ENCODE measurements at places on chromosomes 2 and 18. TPM values are rescaled to one million over a fixed set of nuclear protein-coding genes. Genes with fewer than 3 reads are reported as not detected.

The ESPNL gene
- not detected for total RNA-seq

The LCT gene
- 0.10 TPM for total RNA-seq

The PDE1A gene
- total RNA-seq, result not detected

The SERPINB12 gene
- total RNA-seq, result not detected

The COL5A2 gene
- total RNA-seq, result 0.18 TPM

The TOGARAM2 gene
- 4.2 TPM for total RNA-seq

The ZNF521 gene
- not detected for total RNA-seq

The MEX3C gene
- total RNA-seq, result 71.1 TPM

- H3K36me3 ChIP-seq, result peaks cover 26% of the 10 kb centered on the region
- peak overlapping the region; percentile 100 for H3K27ac ChIP-seq
- H3K4me3 ChIP-seq, result peak overlapping the region; percentile 25
- DNase-seq, result no peak
- no peaks in the 10 kb centered on the region for H3K27me3 ChIP-seq
Observed at GRCh38 chr2:157427003-157427921, 16.6 kb downstream of the CYTIP start.

DNA sequence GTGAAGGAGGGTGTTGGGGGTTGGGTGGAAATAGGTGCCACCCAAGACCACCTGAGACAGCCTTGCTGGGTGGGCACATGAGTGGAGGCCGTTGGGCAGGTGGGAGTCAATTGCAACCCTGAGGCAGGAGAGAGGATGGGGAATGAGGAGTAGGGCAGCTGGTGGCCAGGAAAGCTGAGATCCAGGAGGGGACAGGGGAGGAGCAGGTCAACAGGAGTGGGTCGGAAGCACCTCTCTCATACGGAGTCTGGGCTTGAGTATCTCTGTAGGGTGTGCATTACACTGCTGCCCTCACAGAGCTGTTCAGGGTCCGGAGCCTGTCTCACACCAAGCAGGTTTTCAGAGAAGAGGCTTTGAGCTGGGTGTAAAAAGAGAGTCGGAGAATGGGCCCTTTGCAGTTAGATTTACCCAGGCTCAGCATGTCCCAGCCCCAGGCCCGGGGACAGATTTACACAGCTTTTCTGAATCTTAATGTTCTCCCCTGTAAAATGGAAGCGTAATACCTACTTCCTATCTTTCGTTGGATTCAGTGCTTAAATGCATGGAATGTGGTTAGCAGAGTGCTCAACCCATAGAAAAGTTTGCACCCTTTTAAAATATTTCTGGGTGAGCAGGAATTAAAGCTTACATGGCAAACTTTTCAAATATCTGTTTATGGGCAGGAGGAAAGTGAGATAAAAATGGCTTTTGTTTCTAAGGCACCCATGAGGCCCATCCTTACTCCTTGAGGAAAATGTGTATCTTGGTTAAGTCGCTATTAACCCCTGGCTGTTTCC, 144.0 kb upstream of the MYCN start:
- no peak for DNase-seq
- no peak overlapping the region for H3K4me3 ChIP-seq
- H3K27ac ChIP-seq, result no peak overlapping the region
- no peaks in the 10 kb centered on the region for H3K4me1 ChIP-seq

GRCh38 chr2:39696838-39697237, 31.1 kb downstream of the TMEM178A start:
- H3K27ac ChIP-seq, result no peak overlapping the region
- H3K36me3 ChIP-seq, result no peaks in the 10 kb centered on the region
- H3K4me3 ChIP-seq, result no peak overlapping the region
- no peak for DNase-seq
- peaks cover 2% of the 10 kb centered on the region for H3K4me1 ChIP-seq
- peaks cover 29% of the 10 kb centered on the region for H3K27me3 ChIP-seq

DNA sequence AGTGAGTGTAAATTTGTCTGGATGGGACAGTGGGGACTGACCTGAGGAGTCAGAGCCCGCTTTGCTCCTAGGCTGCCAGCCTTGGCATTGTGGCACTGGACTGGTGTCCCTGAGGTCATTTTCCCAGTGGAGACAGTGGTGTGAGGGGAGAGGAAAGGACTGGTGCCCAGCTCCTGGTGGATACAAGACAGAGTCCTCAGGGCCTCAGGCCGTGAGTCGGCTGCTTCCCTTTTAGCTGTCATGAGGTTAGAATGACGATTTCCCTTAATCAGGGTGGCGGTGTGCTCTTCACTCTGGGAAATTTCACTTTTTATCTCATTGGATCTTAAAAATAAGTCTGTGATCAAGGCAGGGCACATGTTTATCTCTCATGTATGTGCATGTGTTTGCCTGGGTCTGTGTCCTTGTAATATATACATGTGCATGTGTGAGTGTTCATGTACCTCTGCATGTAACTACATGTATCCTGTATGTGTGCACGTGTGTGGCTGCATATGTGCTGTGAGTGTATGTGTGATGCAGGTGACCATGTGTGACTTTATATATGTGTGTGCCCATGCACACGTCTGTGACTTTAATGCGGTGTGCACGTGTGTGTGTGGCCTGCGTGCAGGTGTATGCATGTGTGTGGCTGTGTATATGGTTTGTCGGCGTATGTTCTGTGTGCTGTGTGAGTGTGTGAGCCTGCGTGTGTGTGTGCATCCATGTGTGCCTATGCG, 55.7 kb downstream of the GLI2 start:
- H3K4me3 ChIP-seq, result no peak overlapping the region
- peaks cover 26% of the 10 kb centered on the region for H3K27me3 ChIP-seq
- no peaks in the 10 kb centered on the region for H3K36me3 ChIP-seq
- DNase-seq, result no peak
- H3K4me1 ChIP-seq, result peaks cover 4% of the 10 kb centered on the region

- no peaks in the 10 kb centered on the region for H3K4me1 ChIP-seq
- no peaks in the 10 kb centered on the region for H3K36me3 ChIP-seq
- no peaks in the 10 kb centered on the region for H3K27me3 ChIP-seq
- no peak overlapping the region for H3K4me3 ChIP-seq
- H3K27ac ChIP-seq, result no peak overlapping the region
Observed at GRCh38 chr2:34305587-34305986, 706.5 kb upstream of the FAM98A start.

DNA sequence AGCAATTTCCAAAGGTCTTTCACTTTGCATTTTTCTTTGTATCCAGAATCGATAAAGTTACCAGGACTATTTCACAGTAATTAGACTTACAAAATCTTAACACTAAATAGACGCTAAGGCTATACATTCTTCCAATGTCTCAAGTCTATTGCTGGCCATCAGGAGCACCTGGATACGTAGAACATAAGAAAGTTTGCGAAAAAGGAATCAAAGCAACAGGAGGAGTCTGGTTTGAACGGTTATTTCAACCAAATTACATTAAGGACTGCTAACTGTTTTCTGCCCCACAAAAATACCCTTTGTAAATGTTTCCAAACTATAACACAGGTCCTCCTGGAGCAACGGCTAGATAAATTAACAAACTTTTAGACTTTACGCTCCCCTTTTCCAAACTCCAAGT, 1.4 kb upstream of the HNRNPA3 start:
- peak overlapping the region; percentile 94 for H3K4me3 ChIP-seq
- peaks cover 24% of the 10 kb centered on the region for H3K4me1 ChIP-seq
- no peaks in the 10 kb centered on the region for H3K27me3 ChIP-seq
- peak overlapping the region; percentile 99 for H3K27ac ChIP-seq

DNA sequence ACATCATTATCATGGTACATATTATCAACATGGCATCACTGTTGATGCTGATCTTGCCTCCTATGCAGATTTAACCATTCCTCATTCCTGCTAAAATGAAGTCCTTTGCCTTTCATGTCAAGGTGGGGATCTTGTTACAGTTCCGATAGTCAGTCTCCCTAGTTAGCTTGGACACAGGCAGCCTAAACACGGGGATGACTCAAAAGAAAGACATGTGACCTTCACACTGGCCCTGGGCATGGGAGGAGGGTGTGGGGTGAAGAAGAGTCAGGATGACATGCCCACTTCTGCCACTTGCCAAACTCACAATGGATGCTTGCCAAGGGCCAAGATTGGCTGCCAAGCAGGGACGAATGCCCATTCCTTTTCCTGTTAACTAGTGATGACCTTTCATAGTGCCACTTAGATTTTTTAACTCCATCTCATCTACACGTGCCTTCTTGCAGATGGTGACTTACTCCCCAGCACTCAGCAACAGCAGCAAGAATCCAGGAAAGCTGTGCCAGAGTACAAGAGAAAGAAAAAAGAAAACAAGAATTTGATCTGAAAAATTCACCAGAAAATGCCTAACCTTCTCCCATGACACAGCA, 13.9 kb upstream of the SLC1A4 start:
- H3K27me3 ChIP-seq, result peaks cover 7% of the 10 kb centered on the region
- H3K4me1 ChIP-seq, result peaks cover 7% of the 10 kb centered on the region
- no peak overlapping the region for H3K27ac ChIP-seq
- DNase-seq, result no peak
- H3K36me3 ChIP-seq, result no peaks in the 10 kb centered on the region

- DNase-seq, result no peak
- no peak overlapping the region for H3K4me3 ChIP-seq
- H3K27me3 ChIP-seq, result no peaks in the 10 kb centered on the region
- H3K36me3 ChIP-seq, result no peaks in the 10 kb centered on the region
Observed at GRCh38 chr2:145184741-145185651, 665.1 kb upstream of the ZEB2 start.

DNA sequence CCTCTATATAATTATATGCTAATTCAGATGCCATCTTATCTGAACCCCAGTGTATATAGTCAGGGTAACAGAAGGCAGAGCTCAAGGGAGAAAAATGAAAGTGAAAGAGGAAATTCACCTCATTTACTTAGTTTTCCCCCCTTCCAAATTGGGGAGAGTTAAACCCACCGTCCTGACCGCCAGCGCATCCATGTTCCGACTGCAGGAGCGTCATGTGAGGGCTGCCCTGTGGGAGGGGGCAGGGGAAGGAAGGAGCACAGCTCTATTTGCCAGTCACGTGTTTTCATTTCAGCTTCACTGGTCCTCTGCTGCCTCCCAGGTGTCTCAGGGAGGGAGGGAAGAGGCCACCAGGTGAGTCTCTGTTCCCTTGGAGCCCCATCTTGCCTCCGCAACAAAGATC, 13.2 kb downstream of the CNNM4 start:
- H3K4me3 ChIP-seq, result peak overlapping the region; percentile 91
- H3K4me1 ChIP-seq, result peaks cover 23% of the 10 kb centered on the region
- H3K27ac ChIP-seq, result peak overlapping the region; percentile 95
- H3K36me3 ChIP-seq, result no peaks in the 10 kb centered on the region
- H3K27me3 ChIP-seq, result no peaks in the 10 kb centered on the region
- no peak for DNase-seq

- peaks cover 2% of the 10 kb centered on the region for H3K36me3 ChIP-seq
- H3K4me3 ChIP-seq, result no peak overlapping the region
- H3K27me3 ChIP-seq, result peaks cover 39% of the 10 kb centered on the region
- DNase-seq, result no peak
- no peak overlapping the region for H3K27ac ChIP-seq
Observed at GRCh38 chr2:60710707-60711106, 45.4 kb upstream of the PAPOLG start.

DNA sequence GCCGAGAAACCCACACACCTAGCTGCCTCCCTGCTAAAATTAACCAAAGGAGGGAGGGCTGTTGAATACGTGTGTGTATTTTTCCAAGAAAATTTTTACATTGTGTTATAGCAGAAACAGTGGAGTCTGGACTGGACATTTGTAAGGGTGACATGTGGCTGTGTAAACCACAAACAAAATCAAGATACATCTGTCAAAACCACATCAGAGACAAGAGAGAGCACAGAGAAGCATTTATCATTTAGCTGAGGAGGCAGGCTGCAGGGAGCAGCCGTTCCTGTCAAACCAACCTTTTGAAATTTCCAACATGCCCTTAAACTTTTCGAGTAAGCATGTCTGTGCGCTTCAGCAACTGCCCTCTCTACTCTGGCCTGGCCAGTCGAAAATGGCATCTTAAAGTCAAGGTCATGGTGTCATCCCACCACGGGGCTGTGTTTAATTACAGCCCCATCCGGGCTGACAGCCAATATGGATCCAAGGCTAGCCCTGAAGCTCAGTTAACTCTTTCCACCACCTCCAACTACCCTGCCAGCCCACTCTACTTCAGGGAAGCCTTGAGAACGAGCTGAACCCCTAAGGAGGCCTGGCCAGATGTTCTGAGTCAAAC, 8.4 kb downstream of the BCL11A start:
- H3K36me3 ChIP-seq, result peaks cover 5% of the 10 kb centered on the region
- DNase-seq, result no peak
- no peak overlapping the region for H3K27ac ChIP-seq
- H3K27me3 ChIP-seq, result peaks cover 80% of the 10 kb centered on the region

DNA sequence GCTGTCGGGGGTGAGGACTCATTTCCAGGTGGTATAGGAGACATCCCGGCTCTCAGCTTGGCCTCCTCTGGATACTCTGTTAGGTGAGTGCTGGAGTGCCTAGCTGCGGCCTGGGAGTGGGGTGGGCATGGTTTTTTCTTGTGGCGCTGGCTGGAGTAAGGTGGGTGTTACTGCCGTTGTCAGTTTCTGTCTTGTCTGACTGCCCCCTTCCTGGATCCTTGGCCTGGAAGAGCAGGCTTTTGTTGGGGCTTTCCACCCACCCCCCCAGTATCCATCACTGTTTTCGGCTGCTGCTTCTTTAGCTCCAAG, 69.2 kb downstream of the DGKD start:
- H3K27ac ChIP-seq, result peak overlapping the region; percentile 97
- peaks cover 9% of the 10 kb centered on the region for H3K36me3 ChIP-seq
- no peaks in the 10 kb centered on the region for H3K27me3 ChIP-seq
- peaks cover 83% of the 10 kb centered on the region for H3K4me1 ChIP-seq

DNA sequence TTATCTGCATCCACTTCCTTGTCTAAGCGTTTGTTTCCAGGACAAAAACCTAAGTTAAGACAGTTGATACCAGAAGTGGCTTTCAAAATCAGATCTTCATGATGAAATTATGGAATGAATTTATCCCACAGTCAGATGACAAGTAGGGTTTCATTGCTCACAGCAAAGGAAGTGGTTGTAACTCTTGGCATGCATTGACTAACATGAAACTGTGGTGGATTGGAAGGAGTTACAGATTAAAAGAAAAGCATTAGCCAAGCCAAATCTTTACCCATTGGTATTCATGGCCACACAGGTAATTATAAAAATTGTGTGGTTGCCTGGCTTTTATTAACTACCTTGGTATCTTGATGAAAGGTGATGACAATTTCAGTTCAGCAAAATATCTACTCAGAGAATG, 438.0 kb upstream of the NXPH2 start:
- no peaks in the 10 kb centered on the region for H3K4me1 ChIP-seq
- DNase-seq, result no peak
- H3K27ac ChIP-seq, result no peak overlapping the region

- no peak overlapping the region for H3K27ac ChIP-seq
- DNase-seq, result no peak
- H3K36me3 ChIP-seq, result no peaks in the 10 kb centered on the region
- peaks cover 6% of the 10 kb centered on the region for H3K27me3 ChIP-seq
- H3K4me3 ChIP-seq, result no peak overlapping the region
Observed at GRCh38 chr2:221716426-221717303, 144.6 kb upstream of the EPHA4 start.

- no peak for DNase-seq
- no peak overlapping the region for H3K4me3 ChIP-seq
- H3K27ac ChIP-seq, result no peak overlapping the region
- H3K4me1 ChIP-seq, result peaks cover 2% of the 10 kb centered on the region
- H3K36me3 ChIP-seq, result no peaks in the 10 kb centered on the region
- H3K27me3 ChIP-seq, result no peaks in the 10 kb centered on the region
Observed at GRCh38 chr2:111194835-111195621, 74.3 kb downstream of the BCL2L11 start.

- H3K4me1 ChIP-seq, result peaks cover 22% of the 10 kb centered on the region
- peaks cover 4% of the 10 kb centered on the region for H3K36me3 ChIP-seq
- no peak for DNase-seq
- H3K27ac ChIP-seq, result no peak overlapping the region
- H3K4me3 ChIP-seq, result no peak overlapping the region
Observed at GRCh38 chr18:23887493-23887892, 127.1 kb upstream of the TTC39C start.

Data from T-helper 17 cell (primary cell).